Stimulated activated CD4-positive, alpha-beta T cell treated with anti-CD3 and anti-CD28 coated beads, Interleukin-15, amount 100 ng/mL, for 24 hours (primary cell): ENCODE measurements at places on chromosomes 1 and 21.

DNA sequence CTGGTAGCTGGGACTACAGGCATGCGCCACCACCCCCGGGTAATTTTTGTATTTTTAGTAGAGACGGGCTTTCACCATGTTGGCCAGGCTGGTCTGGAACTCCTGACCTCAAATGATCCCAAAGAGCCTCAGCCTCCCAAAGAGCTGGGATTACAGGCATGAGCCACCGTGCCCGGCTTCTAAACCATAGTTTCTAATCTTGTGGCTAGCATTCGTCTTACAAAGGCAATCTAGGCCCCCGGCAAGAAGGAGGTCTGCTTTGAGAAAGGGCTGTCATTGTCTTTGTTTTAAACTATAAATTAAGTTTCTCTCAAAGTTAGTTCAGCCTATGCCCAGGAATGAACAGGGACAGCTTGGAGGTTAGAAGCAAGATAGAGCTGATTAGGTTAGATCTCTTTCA lies 10.3 kb upstream of the L1TD1 start:
- no peak for DNase-seq

DNA sequence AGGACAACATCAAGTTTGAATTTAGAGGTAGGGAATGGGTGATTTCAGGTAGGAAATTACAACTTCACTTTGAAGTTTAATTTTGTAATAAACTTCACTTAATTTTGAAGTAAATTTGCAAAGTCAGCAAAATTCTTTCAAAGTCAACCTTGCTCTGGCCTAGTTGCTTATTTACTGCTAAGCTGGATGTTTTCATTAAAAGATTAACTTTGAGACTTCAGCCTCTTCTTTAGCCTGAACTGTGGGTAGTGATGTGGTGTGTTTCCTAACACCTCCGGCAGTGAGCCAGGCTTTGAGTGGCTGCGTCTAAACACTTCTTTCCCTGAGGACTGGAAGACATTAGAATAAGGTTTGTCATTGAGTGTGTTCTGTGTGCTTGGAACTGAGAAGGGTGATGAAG lies at the start of gene HAO2:
Gene HAO2, plus strand, starts transcription at position 232 of the 400 bp plus-strand sequence. CDS start 12,301 bp downstream, outside the sequence.
- no peak for DNase-seq

DNA sequence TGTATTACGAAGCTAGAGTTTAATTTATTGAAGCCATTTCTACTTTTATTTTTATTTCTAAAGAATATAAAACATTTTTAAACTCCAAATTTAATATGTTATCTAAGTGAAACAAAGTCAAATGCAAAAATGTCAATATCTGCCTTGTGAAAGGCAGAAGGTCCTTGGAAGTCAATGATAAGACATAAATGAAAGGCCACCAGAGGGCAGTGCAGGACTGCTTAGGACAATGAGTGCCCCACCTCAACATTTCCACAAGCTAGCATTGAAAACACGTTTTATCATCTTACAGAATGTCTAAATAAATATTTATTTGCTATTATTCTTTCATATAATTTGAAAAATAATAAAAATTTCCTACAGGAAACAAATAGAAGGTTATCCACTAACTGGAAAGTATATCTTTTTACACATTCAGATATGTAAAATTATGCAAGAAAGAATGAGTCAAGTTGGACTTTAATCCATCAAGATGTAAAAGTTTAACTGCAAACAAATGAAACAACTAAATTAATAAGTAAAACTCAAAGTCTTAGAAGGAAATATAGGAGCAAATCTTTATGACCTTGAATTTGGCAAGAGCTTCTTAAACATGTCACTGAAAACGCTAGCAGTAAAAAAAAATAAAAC lies 140.1 kb upstream of the FMN2 start:
- DNase-seq: peak; percentile 71

DNA sequence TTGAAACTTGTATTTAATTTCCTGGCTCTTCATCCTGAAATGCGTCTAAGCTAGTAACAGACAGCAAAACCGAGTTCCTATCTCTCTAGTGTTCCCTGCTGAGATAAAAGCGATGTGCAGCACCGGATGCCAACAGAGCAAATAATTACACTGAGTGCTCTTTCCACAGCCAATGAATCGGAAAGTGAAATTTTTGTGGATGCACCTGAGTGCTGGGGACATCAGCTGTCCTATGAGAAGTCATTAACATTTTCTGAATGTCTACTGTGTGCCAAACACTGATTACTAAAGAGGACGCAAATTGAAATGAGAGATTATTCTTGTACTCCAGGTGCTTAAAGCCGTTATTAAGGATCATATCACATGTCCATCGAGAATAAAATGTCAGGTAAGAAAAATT lies 278.0 kb downstream of the RGS7 start:
- no peak for DNase-seq

DNA sequence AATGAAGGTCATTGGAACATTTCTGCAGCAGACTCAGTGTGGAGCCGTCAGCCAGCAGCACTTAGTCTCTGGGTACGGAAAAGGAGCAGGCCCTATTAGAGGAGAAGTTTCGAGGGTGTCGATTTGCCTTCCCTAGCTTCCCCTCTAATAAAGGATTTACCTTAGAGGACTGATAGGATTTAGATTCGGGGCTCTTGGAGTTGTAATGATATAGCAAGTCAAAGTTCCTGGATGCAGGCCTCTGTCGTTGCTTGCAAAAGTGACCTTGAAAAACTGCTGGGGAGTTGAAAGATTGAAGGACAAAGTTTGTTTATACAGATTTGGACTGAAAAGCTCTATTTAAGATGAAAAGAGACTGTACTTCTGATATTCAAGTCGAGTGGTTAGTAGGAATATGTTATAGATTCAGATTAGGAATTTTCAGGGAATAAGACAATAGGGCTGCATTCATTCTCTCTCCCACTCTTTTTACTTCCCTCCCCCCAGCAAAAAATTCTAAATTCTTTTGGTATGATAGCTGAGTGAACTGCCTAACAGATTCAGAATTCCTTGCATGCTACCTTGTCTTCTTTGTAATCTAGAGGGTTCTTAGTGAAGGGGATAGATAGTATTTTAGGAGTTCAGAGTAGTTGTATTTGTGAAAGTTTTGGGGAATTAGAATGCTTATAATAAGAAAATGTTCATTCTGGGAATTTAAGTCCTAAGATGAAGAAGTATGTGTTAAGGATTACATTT lies 19.2 kb downstream of the NFYC start:
- no peak for DNase-seq
